ENCODE measurements at places on chromosomes 16 and 17.

DNA sequence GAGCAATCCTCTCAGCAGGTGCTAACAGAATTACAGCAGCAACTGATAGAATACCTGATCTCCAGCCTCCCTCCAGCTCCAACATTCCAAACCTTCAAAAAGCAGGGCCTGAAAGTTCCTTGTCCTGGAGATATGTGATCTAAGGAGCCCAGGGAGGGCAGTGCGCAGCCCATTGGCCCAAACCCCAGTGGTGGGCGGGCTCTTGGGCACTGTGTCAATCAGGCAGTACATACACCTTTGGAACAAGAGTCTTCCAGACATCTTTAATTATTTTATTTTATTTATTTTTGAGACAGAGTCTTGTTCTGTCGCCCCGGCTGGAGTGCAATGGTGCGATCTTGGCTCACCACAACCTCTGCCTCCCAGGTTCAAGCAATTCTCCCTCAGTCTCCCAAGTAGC is 24.2 kb downstream of the SLC12A3 start:
- no peak for DNase-seq

- DNase-seq: no peak
These were observed 13.5 kb downstream of the G6PC1 start for GRCh38 chr17:42913981-42914617.

GRCh38 chr16:24291932-24292331 is 35.8 kb downstream of the CACNG3 start:
- DNase-seq: no peak

GRCh38 chr17:29659155-29659554 is 36.4 kb upstream of the CORO6 start:
- DNase-seq: no peak

GRCh38 chr16:89498839-89499238 is 8.5 kb upstream of the ANKRD11 start:
- no peak for DNase-seq

Measured in CD4-positive, alpha-beta T cell treated with Interleukin-17A for 4 hours (primary cell).